ENCODE measurements at places on chromosomes 3 and 15.
A peak's percentile ranks its signal among the peaks of the same experiment; 100 is the strongest.

GRCh38 chr3:148162132-148162531 lies 535.6 kb upstream of the AGTR1 start:
- no peak for DNase-seq

GRCh38 chr3:165217739-165218138 lies 21.6 kb upstream of the SLITRK3 start:
- no peak for DNase-seq

- DNase-seq, result no peak
Observed at GRCh38 chr15:66841953-66842681, 140.1 kb downstream of the SMAD6 start.

DNA sequence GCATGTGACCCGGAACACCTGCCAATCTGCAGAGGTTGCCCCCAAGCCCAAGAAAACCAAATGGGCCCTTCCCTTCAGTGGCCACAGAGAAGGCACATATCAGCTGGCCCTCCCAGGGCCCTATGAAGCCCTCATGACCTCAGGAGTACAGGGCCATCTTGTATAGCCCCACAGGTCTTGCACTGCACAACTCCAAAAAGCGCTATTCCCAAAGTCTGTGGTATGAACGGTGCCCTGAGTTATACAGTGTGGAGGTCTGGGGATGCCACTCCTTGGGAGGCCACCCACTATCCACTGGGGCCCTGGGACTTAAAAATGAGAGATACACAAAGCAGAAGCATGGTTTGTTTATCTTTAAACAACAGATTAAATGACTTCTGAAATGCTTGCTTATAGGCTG lies 61.5 kb downstream of the CAPN7 start:
- DNase-seq, result no peak

DNA sequence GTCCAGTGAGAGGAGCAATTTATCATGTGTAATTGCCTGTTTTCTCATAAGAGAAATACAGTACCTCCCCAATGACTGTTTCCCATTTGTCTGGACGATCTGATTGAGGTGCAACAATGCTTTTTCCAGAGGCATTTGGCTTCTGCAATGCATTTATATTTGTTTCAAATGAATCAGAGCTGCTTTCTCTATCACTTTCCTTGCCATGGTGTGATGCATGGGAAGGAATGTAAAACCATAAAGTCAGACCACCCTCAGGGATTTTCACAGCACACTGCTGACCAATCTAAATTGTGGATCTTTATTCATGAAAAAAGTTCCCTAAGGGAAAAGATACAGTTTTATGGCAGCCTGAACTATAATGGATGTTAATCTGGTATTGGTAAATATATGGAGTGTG lies 333.0 kb downstream of the ZNF385D start:
- DNase-seq, result no peak

DNA sequence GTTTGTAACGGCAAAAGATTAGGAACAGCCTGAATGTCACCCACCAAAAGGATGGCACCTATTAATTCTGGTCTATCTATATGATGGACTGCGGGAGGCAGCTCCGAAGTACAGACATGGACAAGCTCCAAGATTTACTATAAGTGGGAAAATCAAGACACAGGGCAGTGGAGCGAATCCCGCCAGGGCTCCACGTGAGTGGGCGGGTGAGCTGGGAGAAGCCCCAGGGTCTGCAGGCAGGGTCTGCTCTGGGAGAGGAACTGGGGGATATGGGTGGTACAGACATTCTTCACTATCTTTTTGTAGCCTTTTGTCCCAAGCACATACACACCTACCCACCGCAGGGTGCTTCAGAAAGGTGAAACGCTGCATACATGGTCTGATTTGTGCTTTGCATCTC lies 38.2 kb upstream of the SPTBN5 start:
- DNase-seq, result no peak

DNA sequence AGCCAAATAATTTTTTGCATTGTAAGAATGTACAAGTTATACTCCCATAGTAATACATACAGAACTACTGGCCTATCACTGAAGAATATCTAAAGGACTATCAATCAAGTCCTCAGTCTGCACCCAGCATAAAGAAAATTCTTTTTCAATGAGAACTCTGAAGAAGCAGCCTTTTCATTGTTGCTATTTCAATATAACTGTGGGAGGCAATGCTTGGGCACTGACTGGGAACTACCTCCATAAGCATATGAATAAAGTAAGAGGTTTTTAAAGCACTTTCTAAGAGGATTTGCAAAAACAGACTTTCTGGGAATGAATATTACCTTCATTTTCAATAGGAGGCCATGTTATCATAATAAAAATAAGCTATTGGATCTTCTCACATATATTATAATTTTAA lies 24.6 kb upstream of the NECTIN3 start:
- DNase-seq, result no peak

GRCh38 chr3:178295292-178295912 lies 240.8 kb upstream of the KCNMB2 start:
- DNase-seq, result peak; percentile 67

DNA sequence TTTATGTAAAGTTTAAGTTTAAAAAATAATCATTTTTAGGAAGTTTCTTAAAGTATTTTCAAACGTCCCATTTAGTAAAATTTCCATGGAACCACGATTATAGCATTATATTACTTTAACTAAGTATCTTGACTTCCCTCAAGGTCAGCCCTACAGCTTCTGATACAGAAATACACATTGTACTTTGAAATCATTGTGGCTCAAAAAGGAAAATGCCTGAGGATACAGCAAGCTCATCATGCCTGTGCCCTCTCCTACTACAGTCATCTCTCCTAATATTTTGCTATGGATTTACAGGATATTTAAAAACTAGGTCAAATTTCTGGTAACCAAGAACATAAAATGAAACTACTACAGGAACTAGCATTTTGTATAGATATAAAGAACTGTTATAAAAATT lies 51.8 kb downstream of the GBE1 start:
- no peak for DNase-seq
